HFFc6 (cell line): ENCODE measurements at places on chromosomes 2 and 18.

- DNase-seq, result no peak
Observed at GRCh38 chr2:26001743-26002351, 19.6 kb upstream of the KIF3C start.

- DNase-seq, result no peak
Observed at GRCh38 chr18:36088256-36088655, 20.9 kb upstream of the RPRD1A start.

DNA sequence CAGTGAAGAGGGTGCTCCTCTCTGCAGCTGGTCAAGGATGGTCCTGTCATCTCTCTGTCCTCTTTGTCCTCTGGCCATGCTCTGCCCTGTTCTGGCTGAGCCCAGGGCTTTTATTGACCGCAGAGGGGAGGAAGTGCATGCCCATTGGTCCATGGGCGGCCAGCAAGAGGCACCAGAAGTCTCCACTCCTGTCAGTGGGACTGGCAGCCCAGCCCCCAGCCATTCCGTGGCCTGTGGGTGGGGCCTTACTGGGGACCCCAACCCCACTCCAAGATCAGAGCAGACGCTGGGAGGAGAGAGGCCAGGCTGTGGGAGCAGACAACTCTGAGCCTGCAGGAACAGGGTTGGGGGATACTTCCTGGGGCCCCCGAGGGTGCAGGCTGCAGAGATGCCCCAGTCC lies 156.9 kb downstream of the CTNNA2 start:
- DNase-seq, result no peak

DNA sequence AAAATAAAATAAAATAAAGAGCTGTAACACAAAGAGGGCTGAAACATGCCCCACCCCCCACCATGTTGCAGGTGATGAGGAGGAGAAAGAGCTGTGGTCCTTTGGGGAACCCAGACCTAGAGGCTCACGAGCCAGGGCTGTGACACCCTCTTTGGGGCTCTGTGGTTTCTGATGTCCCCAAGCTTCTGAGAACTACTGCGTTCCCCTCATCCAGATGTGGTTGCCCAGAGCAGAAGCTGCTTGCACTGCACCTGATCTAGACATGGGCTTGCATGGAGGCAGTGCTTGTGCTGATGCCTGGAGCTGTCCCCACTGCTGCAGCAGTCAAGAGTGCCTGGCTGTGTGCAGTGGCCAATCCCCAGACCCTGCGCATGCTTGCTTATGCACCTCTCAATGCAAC lies 687.9 kb upstream of the ACVR2A start:
- DNase-seq, result no peak

DNA sequence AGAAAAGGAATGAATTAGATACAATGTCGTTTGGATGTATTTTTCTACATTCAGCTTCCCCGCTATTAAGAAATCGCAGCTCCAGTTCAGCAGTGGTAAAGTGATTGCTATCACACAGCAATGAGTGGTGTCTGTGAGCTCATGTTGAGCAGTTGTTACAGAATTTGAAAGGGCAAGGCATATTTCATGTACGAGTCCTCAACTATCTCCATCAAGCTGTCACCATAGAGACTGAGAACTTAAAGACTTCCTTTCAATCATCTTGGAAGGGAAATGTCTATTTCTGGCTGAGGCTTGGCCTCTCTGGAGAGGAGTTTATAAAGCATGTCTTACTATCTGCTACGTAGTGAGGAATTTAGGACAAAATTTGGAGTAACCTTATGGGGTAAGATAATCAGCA lies 24.4 kb upstream of the FAM117B start:
- no peak for DNase-seq

- DNase-seq, result no peak
Observed at GRCh38 chr2:9114458-9114857, 92.2 kb upstream of the ASAP2 start.

DNA sequence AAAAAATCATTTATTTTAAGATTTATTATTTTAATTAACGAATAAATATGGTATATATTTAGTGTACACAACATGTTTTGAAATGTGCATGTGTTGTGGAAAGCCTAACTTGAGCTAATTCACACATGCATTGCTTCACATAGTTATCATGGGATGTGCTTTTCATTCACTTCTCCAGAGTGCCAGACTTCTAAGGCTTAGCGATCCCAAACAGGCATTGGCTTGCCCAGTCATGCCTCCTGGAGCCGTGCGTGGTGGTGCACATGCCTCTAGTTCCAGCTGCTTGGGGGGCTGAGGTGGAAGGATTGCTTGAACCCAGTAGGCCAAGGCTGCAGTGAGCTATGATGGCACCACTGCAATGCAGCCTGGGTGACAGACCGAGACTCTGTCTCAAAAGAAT lies 40.5 kb downstream of the ARHGEF4 start:
- DNase-seq, result no peak

- DNase-seq, result peak; percentile 40
Observed at GRCh38 chr2:101253013-101253702, 472 bp downstream of the CNOT11 start.

DNA sequence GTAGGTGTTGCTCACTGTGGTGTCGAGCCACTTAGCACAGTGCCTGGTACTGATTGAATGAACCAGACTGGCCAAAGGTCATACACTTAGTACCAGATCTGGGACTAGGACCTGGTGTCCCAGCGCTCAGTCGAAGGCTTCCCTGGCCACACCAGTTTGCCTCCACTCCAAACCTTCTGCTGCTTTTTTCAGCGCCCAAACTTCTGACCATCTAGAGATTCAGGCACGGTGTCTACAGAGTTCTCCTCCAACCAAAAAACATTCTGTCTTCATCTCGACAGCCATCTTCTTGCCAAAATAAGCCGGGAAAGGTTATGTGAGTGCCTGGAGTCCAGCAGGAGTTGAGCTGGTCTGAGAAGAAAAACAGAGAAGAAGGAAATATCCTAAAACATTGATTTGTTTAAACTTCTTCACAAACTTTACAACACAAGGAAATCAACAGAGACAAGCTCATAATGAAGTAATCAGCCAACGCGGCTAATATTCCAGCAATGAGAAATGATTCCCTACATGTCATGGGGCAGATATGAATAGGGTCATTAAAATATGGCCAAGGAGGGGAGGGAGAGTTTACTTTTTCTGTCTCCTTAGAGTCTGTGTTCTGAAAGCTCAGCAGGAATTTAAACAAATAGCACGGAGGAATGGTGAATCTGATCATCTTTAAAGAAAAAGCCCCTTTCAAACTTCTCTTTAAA lies 2.3 kb upstream of the GLI2 start:
- no peak for DNase-seq

- peak; percentile 98 for DNase-seq
Observed at GRCh38 chr2:237291138-237291792, 122.7 kb downstream of the COL6A3 start.

- no peak for DNase-seq
Observed at GRCh38 chr2:17539611-17540092, 844 bp upstream of the VSNL1 start.

- no peak for DNase-seq
Observed at GRCh38 chr2:129904532-129905446, 74.7 kb upstream of the RAB6C start.

- no peak for DNase-seq
Observed at GRCh38 chr2:106841886-106842645, 43.9 kb downstream of the ST6GAL2 start.

DNA sequence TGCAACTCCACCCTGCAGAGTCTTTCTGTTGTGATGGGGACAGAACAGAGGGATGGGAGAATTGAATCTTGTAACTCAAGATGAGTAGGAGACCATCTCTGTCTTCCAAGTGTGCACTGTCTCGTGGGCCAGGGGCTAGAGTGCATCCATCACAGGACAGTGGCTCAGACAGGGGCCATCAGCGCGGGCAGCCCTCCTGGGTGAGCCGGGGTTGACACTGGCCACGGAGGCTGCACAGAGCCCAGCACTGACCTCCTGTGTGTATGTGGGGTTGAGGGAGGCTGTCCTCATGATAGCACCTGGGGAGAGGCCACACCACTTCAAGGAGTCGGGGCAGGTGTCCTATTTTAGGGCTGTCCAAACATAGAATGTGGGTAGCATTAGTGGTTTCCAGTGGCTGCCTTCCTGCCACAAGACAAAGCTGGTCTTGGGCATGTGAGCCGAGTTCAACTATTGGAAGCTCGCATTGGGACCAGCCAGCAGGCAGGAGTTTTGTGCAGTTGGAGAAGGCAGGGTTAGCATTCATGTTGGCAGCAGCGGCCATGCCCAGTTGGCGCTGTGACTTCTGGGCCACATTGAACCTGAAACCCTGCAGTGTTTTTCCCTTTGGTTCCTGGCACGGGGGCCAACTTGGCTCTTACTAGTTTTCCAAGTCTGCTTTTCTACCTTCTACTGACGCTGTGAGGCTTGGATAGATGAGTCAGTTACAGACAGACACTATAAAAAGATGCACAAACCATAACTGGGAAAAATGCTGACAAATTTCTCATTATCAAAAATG lies 45.3 kb downstream of the ACOXL start:
- DNase-seq, result no peak

DNA sequence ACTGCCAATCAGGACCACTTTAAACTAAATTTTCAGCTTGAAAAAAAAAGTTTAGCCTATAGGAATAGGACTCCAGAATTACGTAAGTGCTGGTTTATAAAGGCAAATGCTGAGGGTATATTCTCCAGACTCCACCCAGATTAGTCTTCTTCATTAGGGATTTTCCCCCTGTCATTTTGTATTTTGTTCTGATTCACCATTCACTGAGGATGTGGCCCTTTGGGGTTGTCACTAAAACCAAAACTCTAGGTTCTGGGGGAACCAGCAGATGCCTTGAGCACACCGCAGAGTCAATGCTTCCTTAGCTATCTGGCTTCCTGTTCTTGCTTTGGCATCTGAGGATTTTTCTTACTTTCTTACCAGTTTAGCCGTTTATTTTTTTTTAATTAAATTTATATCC lies 10.5 kb downstream of the SCYGR4 start:
- DNase-seq, result no peak

- no peak for DNase-seq
Observed at GRCh38 chr2:105297216-105297615, 32.3 kb downstream of the TGFBRAP1 start.

GRCh38 chr2:164335128-164335527 lies 286.2 kb downstream of the GRB14 start:
- DNase-seq, result no peak

- peak; percentile 42 for DNase-seq
Observed at GRCh38 chr2:1600191-1601066, 143.9 kb downstream of the PXDN start.

DNA sequence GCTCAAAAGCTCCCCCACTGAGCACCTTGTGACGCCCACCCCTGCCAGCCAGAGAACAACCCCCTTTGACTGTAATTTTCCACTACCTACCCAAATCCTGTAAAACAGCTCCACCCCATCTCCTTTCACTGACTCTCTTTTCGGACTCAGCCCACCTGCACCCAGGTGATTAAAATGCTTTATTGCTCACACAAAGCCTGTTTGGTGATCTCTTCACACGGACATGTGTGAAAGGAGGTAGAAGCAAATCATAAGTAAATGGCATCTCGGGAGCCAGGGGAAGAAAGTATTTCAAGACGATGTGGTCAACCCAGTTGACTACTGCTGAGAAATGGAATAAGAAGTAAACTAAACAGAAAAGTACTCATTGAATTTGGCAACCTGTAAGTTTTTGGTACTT lies 11.2 kb upstream of the NCKAP1 start:
- no peak for DNase-seq

- DNase-seq, result no peak
Observed at GRCh38 chr2:113061896-113062770, 3.1 kb downstream of the IL36RN start.

DNA sequence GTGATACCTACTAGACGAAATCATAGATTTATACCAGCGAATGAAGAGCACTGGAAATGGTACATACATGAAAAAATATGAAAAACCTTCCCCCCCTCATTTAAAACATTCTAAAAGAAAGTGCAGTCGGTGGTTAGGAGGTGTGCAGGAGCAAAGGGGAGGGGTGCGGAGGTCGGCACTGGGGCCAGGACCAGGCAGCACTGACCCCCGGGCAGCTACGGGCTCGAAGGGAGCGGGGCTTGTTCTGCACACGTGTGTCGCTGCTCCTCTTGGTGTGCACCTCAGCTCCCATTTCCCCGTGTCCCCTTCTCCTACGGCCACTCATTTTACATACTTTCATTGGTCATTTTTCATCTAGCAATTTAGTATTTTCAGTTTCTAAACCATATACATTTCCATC lies 89.0 kb downstream of the LAMA1 start:
- DNase-seq, result no peak

- DNase-seq, result no peak
Observed at GRCh38 chr18:46569211-46569610, 87.8 kb downstream of the LOXHD1 start.

DNA sequence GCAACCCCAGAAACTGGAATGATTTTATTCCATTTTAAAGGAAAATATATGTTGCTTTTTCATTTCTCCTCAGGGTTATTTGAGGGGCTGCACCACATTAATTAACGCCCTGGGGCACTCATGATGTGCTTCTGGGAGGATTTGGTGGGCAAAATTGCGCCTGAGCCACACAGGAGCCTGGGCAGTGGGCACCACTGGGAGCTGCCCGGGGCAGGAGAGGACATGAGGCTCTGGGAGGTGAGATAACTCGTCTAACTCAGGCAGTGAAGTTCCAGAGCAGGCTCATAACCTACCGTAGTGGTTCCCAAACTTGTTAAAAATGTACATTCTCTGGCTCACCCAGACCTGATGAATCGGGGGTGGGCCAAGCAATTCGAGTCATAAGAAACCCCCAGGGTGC lies 68.3 kb downstream of the EDAR start:
- no peak for DNase-seq

- peak; percentile 2 for DNase-seq
Observed at GRCh38 chr2:207847807-207848544, 78.3 kb upstream of the FZD5 start.

- no peak for DNase-seq
Observed at GRCh38 chr18:8842506-8842905, 137.2 kb downstream of the MTCL1 start.

DNA sequence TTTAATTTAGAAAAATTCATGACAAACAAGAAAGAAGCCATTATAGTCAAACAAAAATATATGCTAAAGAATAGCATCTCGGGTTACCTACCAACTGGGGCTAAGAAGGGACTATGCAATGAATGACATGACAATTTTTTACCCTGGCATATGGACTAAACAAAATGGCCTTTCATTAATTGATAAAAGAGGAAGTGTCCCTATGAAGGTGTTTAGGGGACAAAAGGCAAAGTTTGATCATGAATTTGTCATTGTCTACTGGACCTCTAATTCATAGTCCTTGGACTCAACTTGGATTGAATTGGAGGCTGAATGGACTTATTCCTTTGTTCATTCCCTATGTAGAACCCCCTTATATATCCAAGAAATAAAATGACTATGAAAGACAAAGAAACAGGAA lies 12.7 kb downstream of the MAIP1 start:
- no peak for DNase-seq
